AG09309 (cell line): ENCODE measurements at places on chromosomes 6 and 20.

GRCh38 chr6:54541541-54541940 lies 233.3 kb downstream of the TINAG start:
- no peak for DNase-seq

DNA sequence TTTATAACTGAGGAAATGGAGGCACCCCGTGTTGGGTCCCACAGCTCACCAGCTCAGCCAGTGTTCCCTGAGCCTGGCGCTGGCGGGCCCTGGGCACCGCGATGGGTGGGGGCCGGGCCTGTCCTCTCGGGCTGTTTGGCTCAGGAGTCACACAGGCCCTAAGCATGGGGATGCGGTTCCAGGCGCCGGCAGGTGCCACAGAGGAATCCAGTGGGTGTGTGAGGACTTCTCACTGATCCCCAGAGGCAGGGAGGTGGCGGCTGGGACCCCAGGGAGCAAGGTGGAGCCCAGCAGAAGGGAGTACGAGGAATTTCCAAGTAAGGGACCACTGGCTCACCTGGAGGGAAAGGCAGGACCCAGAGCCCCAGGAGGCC lies 57.5 kb downstream of the IRF4 start:
- DNase-seq, result no peak

DNA sequence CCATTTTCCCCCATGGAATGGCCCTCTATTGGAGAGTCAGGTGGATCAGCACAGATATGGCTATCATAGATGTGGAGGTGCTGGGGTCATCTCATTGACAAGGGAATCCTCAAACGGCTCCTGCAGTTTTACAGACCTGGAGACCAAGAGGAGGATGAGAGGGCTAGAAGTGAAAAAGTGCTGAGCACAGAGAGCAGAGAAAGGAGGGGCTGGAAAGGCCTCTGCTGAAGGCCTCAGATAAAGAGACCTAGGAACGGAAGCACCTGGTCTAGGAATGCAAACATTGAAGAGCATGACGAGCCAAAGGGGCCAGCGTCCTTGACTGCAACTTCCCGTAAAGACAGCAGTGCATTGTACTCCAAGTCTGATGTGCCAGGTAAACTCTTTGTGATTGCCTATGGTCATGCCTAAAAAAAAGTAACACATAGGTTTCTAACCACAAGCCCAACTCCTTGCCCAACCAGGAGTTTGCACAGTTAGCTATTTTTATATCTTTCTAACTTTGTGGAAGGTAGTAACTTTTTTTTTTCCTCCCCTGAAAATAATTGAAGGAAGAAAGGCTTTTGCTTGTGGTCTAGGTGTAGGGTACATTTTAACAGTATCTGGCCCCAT lies 15.2 kb downstream of the RSPH4A start:
- DNase-seq, result no peak

GRCh38 chr6:152184917-152185574 lies 377.6 kb downstream of the ESR1 start:
- DNase-seq, result no peak

GRCh38 chr6:37059344-37060194 lies 54.1 kb downstream of the FGD2 start:
- DNase-seq, result peak; percentile 80

- DNase-seq, result no peak
Measured at GRCh38 chr6:149924933-149925252, 2.0 kb upstream of the RAET1G start.

GRCh38 chr6:45104429-45104828 lies 223.7 kb upstream of the RUNX2 start:
- DNase-seq, result no peak

GRCh38 chr6:37972994-37973757 lies 153.6 kb downstream of the ZFAND3 start:
- peak; percentile 40 for DNase-seq

GRCh38 chr6:42269553-42269952 lies 51.9 kb upstream of the MRPS10 start:
- no peak for DNase-seq

DNA sequence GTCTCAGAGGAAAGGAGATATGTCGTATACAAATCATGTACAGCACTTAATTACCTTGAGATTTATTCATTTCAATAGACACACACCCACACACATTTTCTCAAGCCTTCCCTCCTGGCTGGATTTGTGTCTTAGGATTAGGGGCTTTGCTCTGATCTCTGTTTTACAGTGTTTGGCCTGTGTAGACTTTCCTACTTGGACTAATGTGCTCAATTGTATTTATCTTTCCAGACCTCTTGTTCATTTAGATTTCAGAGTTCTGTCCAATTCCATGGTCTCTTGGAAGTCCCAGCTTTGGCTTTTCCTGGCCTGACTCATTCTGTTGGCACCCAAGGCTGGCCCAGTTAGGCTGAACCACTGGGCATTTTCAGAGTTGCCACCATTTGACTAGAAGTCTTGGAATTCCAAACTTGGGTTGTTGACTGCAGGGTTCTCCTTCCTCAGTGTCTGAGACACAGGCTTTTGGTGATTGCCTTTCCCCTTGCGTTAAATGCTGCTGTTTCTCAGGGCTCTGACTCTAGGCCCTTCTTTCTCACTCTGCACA lies 8.9 kb upstream of the RFPL4B start:
- DNase-seq, result no peak

- DNase-seq, result no peak
Measured at GRCh38 chr20:15063081-15063480, 725.7 kb upstream of the FLRT3 start.

- no peak for DNase-seq
Measured at GRCh38 chr20:54165014-54165413, 8.8 kb downstream of the CYP24A1 start.

- no peak for DNase-seq
Measured at GRCh38 chr6:20574355-20574754, 40.1 kb downstream of the CDKAL1 start.

- DNase-seq, result no peak
Measured at GRCh38 chr6:150377211-150377781, 8.5 kb downstream of the IYD start.

GRCh38 chr20:32116079-32116521 lies 6.6 kb downstream of the TM9SF4 start:
- DNase-seq, result no peak

GRCh38 chr20:62590309-62591121 lies 51.8 kb upstream of the SLCO4A1 start:
- DNase-seq, result no peak

DNA sequence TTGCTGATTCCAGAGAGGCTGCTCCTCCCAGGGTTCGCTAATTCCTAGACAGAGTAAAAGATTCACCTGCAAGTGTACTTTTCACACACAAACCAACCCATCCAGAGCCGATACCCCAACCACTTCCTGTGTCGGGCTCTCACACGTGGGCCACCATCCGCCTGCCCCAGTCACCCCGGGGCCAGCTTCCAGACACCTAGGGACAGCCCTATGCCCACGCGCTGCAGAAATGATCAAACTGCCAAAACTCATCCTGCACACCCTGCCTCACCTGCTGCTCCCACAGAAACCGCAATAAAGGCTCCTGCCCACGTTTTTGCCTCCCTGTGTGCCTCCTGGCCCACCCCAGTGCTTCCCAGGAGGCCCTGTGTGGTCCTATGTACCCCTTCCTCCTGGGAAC lies 59.5 kb downstream of the PSMG4 start:
- no peak for DNase-seq

GRCh38 chr20:8788831-8789230 lies 280.1 kb upstream of the PLCB4 start:
- DNase-seq, result no peak

- DNase-seq, result no peak
Measured at GRCh38 chr20:52684905-52685304, 287.3 kb upstream of the TSHZ2 start.

GRCh38 chr20:23390091-23390774 lies 28.3 kb downstream of the GZF1 start:
- DNase-seq, result no peak

GRCh38 chr20:47133809-47134456 lies 222.6 kb downstream of the ZMYND8 start:
- no peak for DNase-seq

GRCh38 chr20:4605166-4605565 lies 116.5 kb upstream of the PRND start:
- DNase-seq, result no peak

DNA sequence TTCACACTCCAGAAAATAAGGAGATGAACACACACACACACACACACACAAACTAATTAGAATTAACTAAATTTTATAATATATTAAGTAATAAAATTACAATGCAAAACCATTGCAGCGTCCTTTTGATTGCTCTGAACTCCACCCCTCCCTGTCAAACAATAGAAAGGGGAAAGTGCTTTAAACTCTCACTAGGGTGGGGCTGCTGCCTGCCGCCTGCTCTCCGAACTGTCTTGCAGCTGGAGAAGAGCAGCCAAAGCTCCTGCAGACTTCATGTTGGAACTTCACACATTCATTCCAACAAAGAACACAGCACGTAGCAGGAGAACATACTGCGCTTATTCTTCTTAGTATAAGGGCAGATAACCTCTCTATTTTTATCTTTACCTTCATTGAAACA lies 83.2 kb downstream of the GCLC start:
- DNase-seq, result no peak

DNA sequence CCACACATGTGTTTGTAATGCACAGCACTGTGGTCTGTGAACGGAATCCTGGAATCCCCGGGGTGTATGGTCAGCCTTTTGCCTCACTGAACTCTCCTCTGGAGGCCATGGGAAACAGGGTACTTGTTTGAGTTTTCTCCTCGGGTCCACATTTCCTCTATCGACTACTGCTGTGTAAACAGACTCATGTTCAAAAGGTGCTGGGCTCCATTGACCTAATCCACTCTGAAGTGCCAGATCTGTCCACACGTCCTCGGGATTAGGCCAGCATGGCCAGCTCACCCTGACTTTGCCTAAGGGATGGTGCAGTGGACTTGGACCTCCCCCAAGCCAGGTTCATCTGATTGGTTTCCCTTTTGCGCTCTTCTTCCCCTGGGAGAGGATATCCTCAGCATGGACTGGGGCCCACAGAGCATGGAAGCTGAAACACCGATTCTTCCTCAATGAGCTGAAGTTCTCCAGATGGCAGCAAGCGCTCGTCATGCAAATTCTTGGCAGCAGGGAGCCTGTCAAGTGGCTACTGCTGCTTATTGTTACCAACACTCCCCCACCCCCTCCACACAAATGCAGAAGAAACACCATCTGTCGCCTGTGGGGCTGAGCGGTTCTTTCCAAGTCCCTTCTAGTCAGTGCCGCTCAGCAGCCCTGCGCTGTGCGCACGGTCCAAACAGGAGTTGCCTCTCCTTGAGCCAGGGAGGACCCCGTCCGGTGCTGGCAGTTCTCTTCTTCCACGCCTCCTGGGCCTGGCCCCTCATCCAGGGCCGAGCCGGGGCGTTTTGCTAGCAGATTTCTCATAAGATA lies 292.6 kb upstream of the MARCKS start:
- DNase-seq, result peak; percentile 93

GRCh38 chr6:22610127-22610526 lies 40.8 kb downstream of the HDGFL1 start:
- no peak for DNase-seq

DNA sequence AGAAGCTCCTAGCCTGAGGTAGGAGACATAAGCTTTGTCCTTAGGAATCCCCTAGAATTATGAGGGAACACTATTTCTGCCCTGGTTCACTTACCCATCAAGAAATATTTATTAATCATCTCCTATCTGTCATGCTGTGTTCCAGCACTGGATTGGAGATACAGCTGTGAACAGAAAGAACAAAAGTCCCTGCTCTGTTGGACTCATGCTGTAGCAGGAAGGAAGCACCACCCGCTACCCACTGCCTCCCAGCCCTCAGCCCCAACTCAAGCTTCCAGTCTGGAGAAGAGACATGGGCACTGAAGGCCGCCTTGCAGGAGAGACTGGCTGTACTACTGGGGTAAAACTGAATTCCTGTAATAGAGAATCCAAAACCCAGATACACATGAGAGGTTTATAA lies 78.0 kb downstream of the MDGA1 start:
- no peak for DNase-seq

DNA sequence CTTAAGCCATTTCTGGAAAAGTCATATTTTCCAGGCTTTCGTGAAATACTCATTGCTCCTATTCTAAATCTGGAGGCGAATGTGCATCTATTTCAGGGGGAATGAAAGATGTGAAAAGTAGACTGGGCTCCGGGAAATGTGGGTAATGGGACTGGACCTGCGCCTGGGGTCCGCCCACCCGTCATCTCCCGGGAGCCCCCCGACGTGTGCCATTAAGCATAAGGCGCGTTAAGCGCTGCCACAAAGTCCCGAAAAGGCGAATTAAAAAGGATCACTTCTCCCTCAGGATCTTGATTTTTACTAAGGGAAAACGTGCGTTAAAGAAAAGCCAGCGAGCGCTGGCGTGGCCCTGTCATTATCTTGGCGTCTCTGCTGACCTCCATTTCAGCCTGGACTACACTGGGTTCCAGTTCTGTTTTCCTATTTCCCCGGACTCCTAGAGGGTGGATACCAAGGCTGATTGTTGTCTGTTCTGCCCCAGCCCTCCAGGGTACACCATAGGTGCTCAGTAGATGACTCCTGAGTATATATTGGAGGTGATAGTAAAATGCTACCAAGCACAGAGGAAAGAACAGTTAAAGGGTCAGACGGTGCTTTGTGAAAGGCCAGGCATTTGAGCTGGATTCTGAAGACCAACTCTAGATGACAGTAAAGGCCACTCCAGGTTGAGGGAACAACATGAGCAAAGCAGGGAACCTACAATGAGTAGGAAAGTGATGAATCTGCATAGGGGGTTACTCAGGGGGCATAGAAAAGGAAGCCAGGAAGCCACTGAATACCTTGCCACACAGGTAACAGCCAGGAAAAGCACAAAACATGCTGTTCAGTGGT lies 89.2 kb upstream of the ARID1B start:
- no peak for DNase-seq

GRCh38 chr6:12806796-12807195 lies 90.2 kb downstream of the PHACTR1 start:
- DNase-seq, result no peak

- DNase-seq, result no peak
Measured at GRCh38 chr20:44233436-44234016, 13.6 kb upstream of the GDAP1L1 start.

GRCh38 chr6:44272529-44272928 lies 2.3 kb downstream of the TMEM151B start:
- DNase-seq, result no peak

GRCh38 chr6:144619966-144620365 lies 334.8 kb downstream of the UTRN start:
- no peak for DNase-seq

- DNase-seq, result no peak
Measured at GRCh38 chr20:30487947-30488926, 769.2 kb upstream of the DEFB115 start.

DNA sequence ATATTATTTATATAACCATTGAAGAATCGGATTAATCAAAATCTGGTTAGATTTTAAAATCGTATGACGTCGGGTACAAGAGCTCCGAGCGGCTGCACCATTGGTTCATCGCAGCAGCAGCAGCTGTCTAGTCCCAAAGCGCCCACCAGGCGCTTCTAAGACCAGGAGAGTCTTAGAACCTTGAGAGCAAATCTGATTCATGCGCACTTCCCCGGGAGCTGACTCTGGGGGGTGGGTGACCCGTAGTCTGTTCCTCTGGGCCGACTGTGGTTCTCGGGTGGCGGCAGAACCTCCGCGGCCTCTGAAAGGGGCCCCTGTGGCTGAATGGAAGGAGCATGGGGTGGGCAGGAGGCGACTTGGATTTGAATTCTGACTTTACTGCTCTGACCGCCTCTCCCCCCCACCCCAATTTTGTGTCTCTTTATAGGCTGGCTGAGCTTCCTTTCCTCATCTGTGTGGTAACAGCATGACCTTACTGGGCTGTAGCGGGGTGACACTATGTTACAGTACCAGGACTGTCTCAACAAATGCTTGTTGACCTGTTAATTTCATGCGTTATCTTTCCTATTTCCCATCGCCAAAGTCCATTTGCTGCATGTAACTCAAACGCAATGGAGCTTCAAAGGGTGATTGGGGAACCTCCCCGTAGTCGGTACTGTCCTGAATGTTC lies 119.7 kb downstream of the RTN4IP1 start:
- DNase-seq, result no peak
